NCI-H1436 (cell line): ENCODE measurements at places on chromosomes 3 and 15.

DNA sequence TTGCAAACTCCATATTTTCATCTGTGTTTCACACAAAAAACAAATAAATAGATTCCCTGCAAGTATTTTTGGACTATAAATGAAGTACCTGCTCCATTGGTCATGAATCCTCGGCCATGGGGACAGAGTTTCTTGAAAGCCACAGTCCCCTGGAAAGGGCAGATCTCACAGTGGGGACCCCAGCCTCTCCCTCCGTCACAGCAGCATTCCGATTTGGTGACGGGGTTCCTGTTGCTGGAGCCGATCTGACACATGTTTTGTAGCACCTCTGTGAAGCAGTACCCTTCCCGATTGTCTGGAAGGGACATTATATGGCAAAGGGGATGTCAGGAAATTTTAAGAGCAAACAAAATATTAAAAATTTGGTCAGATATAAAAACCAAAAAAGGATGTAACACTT is 96.2 kb downstream of the DUT start:
- no peak for DNase-seq

DNA sequence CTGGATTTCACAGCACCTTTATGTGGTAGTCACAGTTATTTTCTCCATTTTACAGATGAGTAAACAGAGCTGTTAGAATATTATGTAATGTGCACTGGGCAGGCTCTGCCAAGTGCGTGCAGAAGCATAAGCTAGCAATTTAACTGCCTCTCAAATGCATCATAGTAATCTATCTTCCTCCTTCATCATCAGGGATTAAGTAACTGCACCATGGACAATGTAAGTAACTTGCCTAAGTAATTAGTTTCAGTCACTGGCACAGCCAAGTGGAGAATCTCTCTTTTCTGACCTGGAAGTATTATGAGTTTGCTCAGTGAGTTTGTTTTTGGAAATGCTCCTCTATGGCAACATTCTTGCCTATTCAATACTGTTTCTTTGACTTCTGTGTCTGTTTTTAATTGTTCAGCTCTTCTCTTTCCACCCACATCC is 260.5 kb downstream of the PTPRG start:
- DNase-seq, result no peak

DNA sequence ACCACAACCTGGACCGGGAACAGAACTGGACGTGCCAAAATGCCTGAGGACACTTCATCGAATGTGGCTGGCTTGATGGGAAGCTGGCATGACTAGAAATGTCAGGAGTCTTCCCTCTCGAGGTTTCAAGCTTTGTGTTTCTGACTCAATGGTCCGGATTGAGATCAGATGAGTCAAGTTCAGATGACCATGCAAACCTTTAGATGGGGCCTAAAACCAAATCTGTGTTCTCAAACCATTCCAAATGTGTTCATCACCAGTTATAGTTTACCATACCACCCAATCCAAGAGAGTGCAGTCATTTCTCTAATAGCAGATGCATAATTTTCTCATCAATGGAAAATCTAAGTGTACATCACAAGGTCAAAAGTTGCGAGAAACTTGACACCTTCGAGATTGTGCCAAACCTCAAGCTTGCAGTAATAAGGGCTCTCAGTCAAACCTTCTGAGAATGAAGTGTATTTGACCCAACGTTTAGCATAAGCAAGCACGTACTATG is 369.1 kb downstream of the RORA start:
- DNase-seq, result no peak

- no peak for DNase-seq
Observed at GRCh38 chr3:100548053-100548452, 55.6 kb downstream of the TMEM45A start.

DNA sequence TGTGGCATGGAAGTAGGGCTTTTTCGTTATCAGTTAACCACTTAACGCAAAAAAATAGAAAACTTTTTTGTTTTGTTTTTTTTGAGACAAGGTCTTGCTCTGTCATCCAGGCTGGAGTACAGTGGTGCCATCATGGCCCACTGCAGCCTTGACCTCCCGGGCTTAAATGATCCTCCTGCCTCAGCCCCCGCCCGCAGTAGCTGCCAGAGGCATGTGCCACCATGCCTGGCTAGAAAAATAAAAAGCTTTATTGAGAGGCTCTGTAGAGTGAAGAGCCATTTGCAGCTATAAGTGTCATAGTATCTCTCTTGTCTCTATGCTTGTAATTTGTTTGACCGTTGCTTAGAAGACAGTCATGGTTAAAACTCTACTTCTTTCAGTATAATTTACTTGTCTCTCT is 13.5 kb downstream of the PPP4R2 start:
- no peak for DNase-seq

DNA sequence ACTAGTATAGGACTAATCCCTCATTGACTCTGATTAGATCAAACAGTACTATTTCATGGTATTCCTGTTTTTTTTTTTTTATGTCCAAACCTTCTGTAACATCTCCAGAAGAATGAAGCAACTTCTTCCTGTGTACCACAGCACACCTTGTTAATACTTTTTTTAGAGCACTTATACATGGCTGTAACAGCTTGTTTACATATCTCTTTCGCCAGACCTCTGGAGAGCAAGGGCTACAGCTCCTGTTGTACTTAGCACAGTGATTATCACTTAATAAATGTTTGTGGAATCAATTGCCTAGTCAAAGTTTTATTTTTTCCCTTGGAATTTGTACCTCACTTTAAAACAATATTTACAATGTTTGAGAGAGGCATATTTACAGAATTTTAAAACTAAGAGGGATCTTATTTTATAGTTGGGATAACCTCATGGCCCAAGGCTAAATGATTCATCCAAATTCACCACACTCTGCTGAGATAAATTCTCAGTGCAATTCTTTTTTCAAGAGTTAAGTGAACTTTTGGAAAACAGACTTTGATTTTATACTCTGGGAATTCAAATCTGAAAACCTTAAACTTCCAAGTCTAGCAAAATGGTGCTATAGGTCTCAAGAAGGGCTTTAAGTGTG is 9.2 kb upstream of the GATM start:
- DNase-seq, result no peak

- DNase-seq, result no peak
Observed at GRCh38 chr3:143331350-143331749, 211.8 kb downstream of the CHST2 start.

DNA sequence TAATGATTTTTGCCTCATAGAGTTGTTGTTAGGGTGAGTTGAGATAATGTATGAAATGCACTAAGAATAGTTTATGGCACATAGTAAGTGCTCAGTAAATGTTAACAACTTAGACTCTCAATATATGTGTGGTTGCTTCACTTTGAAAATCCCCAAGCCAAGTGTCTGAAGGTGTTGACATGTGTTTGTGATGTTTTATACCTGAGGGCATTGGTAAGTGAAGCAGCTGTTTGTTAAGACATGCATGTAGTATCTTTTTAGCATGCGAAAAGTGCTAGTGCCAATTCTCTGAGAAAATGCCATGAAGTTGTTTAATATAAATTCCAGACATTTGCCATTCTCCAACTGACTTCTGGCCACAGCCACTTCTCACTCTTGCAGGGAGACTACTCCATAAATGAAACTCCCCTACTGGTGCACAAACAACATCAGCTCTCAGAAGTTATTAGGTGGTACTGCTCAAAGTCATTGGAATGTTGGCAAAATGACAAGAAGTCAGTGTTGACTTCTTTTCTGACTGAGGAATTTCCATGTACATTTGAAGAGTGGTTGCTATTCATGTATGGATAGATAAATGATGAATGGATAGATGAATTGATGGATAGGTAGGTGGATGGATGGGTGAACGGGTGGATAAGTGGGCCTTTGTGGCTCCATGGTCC is 103.6 kb upstream of the NUDT16 start:
- DNase-seq, result no peak
